ENCODE measurements at places on chromosomes 7 and 10.

- DNase-seq = no peak
Measured at GRCh38 chr10:59181668-59182067, 5.2 kb downstream of the PHYHIPL start.

GRCh38 chr7:140914083-140914482 lies 10.6 kb downstream of the BRAF start:
- DNase-seq = no peak

DNA sequence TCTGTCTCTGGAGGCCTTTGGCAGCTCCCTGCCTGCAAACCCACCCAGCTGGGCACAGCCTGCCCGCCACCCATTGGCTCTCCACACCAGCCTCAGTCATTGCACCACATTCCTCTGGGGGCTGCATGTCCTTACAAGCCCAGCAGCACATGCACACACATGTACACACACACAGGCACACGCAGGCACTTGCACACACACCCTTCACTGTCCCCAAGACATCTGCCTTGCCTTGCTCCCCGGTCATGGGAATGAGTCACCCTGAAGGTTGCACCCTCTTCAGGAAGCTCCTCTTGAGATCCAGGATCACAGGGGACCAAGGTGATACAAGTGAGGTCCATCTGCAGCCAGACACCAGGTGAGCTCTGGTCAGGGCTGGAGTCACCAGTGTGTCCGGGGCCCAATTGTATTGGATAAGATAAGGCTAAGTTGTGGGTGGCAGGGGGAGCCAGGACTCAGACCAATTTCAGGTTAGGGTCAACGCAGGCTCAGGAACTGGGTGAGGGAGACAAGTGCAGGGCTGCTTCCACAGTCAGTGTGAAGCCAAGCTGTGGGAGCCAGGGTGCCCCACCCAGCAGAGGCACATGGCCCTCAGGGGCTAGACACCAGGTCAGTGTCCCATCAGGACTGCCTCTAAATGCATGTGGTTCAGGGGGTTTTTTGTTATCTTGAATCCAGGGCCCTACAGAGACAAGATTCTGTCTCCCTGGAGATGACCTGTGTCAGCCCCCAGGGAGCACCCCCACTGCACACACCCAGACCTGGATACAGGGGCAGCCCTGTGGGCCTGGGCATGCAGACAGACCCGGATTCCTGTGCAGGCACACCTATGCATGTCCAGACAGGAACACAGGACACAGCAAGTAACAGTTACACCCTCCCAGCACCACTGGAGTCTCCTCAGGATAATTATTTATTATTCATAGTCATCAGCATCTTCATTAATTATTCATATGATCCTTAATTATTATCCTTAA lies 33.8 kb downstream of the KCNH2 start:
- DNase-seq = no peak

GRCh38 chr10:2681891-2682290 lies 385.5 kb upstream of the PFKP start:
- no peak for DNase-seq
